Lung (tissue), 17 donors: ENCODE measurements at places on chromosomes 4 and X. TPM values are rescaled to one million over a fixed set of nuclear protein-coding genes. Genes with fewer than 3 reads are reported as not detected.

- DNase-seq = no peak
Measured at GRCh38 chrX:123704781-123705180, 28.1 kb downstream of the THOC2 start.

LRRC66 gene
- 0.14 TPM for total RNA-seq

EFHC2 gene
- 8.3 TPM for total RNA-seq

CFP gene
- total RNA-seq = 23.6 TPM

GRCh38 chr4:77145842-77146185, 11.2 kb upstream of the CCNG2 start:
- no peak for DNase-seq

GPC3 gene
- total RNA-seq = 56.0 TPM

DNA sequence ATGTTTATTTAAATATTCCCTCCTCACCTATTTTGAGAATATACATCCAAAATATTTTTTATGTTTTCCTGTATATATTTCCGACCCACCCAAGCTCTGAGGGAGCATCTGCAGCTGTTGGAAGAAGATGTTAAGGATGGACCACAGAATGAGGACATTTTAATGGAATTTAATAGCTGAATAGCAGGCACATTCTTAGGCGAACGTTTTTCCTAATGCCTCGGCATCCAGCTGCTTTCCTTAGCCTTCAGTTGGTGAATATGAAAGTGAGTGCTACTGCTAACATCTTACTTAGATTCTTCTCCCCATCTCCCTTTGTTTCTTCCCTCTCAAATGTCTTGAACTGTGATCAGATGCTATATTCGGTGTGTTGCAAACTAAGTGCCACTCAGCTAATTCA, 158.0 kb upstream of the CTSO start:
- no peak for DNase-seq

RASGEF1B gene
- 62.0 TPM for total RNA-seq

DNA sequence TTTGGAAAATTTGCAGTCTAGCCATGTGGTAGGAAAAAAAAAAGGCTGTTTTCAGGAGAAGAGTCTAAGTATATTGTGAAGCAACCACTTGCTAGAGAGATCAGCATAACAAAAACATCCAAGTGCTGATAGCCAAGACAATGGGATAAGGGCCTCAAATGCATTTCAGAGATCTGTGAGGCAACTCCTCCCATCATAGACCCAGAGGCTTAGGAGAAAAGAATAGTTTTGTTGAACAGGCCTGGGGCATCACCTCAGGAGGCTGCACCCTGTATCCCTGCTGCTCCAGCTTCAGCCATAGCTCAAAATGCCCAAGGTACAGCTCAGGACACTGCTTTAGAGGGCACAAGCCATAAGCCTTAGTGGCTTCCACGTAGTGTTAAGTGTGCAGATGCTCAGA, 13.6 kb upstream of the GPR174 start:
- DNase-seq = no peak

BANK1 gene
- 10.4 TPM for total RNA-seq

ETDB gene
- total RNA-seq = not detected

DNA sequence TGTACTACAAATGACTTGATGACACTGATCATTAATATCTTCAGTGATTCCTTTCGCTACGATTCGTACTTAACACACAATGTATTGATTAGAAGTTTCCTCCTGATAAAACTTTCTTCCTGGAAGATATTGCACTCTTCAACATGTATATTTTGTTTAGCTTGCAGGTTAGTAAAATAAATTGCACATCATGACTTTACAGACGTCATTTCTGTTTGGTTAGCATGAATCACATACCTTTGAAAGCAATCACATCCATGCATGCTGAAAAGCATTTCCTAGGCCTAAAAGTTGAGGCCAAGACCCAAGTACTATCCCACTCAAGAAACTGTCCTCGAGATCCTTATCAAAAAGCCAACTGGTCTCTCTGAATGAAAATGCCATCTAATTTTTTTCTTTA, 1841.0 kb upstream of the PCDH7 start:
- no peak for DNase-seq

CCNB3 gene
- total RNA-seq = 0.68 TPM

- no peak for DNase-seq
Measured at GRCh38 chr4:152155070-152155469, 380.8 kb downstream of the FBXW7 start.

DNA sequence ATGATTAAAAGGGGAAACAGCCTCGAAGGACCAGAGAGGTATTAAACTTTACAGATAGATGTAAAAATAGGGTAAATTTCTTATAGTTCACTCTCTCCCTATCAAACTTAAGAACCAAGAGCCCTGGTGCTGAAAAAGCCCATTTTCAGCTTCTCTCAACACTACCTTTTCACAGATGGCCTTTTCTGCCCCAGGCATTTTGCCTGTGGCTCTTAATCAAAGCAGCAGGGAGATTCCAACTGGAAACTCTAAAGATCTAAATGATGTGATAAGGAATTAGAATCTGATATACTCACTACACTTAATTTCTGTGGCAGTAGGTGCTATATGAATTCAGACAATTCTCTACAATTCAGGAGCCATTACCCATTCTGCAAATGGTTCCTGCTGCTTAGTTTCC, 60.0 kb downstream of the AMMECR1 start:
- DNase-seq = no peak

DNA sequence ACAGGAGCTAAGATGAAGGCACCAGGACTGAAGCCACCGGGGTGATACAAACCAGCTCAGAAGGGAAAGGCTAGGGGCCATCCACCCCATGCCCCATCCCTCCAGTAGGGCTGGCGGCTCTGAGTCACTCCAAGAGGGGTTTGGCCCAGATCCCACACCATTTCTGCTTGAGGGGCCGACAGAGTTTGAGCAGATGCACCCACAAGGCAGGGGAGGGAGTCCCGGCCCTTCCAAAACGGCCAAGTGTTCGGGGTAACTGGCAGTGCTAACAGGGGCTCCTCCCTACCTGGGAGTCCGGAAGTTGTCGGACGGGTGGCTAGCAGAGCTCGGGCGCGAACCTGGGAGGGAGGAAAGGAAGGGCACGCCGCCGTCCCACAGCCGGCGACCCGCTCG, 412 bp downstream of the SLC10A3 start:
- DNase-seq = peak; percentile 44

ARFIP1 gene
- 65.8 TPM for total RNA-seq

DNA sequence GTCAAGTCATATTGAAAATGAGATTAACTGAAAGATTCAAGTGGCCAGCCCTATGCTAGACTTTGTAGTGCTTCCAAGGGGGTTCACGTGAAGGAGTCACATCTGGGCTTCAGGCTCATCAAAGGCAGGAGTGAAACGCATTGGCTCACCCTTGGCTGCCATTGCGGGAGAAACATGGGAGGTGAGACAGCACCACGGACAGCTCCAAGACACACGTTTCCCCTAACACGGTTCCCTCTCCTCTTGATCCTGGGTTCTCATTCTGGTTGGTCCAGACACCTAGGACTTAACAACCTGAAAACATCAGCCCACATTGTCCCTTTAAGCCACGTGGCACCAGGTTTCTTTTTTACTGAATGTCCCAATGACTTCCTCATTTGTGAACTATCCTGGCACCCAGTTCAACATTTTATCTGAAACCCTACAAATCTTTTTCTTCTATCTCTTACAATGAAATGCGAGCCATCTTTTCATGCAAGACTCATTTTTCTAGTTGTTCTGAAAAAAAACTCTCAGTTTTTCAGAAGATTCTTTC, 279.0 kb upstream of the VCX3A start:
- DNase-seq = peak; percentile 9

DNA sequence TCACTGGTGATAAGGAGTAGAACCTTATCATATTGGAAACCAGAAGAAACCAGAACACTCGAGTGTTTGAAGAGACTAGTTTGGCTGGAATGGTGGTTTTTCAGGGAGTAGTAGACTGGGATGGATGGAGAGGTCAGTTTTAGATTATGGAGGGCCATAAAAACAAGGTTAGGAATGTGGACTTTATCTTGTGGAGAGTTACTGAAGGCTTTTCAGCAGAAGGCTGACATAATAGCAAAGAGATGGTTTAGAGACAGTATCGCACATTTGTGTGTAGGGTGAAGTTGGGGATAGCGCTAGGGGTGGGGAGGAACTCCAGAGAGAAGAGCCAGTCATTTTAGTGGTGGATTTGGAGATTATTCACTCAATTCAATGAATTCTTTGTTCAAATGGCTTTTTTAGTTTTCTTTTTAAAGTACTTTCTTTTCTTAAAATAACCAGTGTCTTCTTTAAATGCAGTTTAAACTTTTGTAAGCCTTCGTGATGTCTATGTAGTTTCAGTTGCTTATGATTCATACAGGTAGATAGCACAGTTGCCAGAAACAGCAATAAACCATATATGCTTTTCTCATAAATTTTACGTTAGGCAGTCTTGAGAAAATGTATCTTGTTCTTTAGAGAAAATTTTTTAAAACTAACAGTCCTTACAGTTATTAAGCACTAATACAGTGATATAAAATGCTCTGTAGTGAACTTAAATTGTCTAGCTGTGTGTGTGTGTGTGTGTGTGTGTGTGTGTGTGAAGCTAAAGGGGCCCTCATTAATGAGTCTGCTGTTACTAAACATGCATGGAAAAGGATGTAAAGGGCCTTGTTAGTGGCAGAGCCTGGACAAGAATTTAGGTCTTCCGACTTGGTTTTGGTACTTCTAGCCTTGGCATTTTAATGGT, 3.8 kb downstream of the ARHGAP10 start:
- DNase-seq = no peak

NUDT10 gene
- total RNA-seq = 5.9 TPM

DNA sequence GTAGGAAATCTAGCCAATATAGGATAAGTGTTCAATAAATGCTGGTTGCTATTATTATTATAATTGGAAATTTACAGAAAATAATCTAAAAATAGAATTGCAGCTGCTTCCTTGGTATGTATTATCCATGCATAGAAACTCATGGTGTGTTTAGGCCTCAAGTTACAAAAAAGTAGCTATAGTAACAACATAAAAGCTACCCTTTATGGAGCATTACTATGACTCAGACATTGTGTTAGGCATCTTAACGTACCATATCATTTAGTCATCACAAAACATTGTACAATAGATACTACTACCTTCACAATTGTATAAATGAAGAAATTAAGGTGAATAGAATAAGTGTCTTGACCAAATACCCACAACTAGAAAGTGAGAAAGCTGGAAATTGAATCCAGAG, 126.9 kb upstream of the NRK start:
- DNase-seq = no peak

DNA sequence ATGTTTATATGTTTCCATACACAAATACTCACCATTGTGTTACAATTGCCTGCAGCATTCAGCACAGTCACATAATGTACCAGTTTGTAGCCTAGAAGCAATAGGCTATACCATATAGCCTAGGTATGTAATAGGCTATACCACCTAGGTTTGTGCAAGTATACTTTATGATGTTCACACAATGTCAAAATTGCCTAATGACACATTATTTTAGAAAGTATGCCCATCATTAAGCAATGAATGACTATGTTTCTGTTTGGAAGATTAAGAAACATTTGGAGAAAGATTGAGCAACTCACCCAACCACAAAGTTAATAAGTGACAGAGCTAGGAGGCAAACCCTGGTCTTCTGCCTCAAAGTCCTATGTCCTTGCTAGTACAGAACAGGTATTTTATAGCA, 96.8 kb upstream of the GRIA3 start:
- DNase-seq = peak; percentile 2

DNA sequence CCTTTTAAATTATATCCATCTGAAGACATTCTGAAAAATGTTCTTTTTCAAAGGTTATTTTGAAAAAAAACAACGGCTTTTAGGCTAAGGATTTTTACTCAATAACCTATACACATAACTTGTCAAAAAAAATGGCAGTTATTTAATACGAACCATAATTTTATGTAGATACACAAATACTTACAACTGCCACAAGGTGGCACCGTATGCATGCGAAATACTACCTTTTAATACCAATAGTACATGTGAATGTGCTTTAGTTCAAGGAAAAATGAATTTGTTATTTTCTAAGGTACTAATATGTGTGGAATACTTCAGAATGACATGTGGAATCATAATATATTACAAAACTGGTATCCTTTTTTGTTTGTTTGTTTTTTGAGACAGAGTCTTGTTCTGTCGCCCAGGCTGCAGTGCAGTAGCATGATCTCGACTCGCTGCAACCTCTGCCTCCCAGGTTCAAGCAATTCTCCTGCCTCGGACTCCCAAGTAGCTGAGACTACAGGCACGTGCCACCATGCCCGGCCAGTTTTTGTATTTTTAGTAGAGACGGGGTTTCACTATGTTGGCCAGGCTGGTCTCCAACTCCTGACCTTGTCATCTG, 4.6 kb upstream of the MAD2L1 start:
- DNase-seq = peak; percentile 90

DNA sequence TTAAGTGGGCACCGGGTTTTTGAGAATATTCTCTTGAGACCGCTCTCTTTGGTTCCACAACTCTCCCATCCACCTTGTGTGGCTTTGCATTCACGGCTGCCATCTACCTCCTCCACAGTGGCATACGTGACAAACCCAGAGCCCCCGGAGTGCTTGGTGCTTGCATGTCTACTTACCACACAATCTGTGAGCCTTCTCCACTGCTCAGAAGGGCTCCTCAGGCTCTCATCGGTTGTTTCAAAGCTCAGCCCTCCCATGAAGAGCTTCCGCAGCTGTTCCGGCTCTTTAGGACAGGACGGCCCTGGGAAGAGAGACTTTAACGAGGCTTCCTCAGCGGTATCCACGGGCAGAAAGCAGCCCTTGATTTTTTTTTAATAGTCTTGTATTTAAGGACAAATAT, 167.6 kb upstream of the ANK2 start:
- peak; percentile 15 for DNase-seq

- DNase-seq = no peak
Measured at GRCh38 chrX:46236411-46236810, 308.8 kb downstream of the ZNF674 start.

FAT4 gene
- 105 TPM for total RNA-seq

SPATA4 gene
- 4.1 TPM for total RNA-seq

GRCh38 chr4:95087657-95088455, 330.1 kb downstream of the BMPR1B start:
- DNase-seq = no peak

GRCh38 chrX:56975611-56976010, 19.7 kb downstream of the SPIN3 start:
- DNase-seq = peak; percentile 13

DNA sequence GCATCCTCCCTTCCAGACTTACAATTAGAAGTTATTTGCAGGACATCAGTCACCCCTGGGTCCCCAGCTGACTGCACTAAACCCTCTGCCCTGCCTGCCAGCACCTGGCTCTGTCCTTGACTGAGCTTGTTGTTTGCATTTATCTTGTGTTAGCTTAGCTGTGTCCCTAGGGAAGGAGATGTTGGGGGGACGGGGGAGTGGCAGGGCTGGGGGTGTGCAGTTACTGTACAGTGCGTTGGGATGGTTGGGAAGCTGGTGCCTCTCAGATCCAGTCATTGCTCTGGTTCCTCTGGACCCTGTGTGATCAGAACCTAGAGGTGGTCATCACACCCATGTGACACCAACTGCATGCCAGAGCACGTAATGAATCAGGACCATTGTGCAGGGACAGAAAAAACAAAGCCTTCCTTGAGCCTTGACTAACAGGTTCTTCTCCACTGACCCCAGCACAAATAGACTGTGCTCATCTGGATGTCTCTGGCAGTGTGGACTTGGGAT, 32.7 kb upstream of the PROM1 start:
- DNase-seq = no peak
